Ovary (tissue), 10 donors: ENCODE measurements at places on chromosomes 13 and 19. TPM values are rescaled to one million over a fixed set of nuclear protein-coding genes. Genes with fewer than 3 reads are reported as not detected.

The PGLYRP1 gene
- total RNA-seq = not detected

The CLDN10 gene
- total RNA-seq = 2.0 TPM

The TMEM86B gene
- 2.6 TPM for total RNA-seq

The MEIOSIN gene
- not detected for total RNA-seq

The ZNF564 gene
- total RNA-seq = 21.8 TPM

The SLC17A7 gene
- total RNA-seq = 0.15 TPM

The MIR17HG gene
- 6.2 TPM for total RNA-seq

GRCh38 chr13:26587251-26587650 is 29.8 kb downstream of the WASF3 start:
- DNase-seq = no peak

GRCh38 chr13:30774214-30774730 is 38.9 kb downstream of the ALOX5AP start:
- no peak for DNase-seq

GRCh38 chr13:75963302-75963701 is 327.2 kb downstream of the LMO7 start:
- DNase-seq = no peak

GRCh38 chr19:38974624-38975213 is 823 bp downstream of the FBXO17 start:
- no peak for DNase-seq

DNA sequence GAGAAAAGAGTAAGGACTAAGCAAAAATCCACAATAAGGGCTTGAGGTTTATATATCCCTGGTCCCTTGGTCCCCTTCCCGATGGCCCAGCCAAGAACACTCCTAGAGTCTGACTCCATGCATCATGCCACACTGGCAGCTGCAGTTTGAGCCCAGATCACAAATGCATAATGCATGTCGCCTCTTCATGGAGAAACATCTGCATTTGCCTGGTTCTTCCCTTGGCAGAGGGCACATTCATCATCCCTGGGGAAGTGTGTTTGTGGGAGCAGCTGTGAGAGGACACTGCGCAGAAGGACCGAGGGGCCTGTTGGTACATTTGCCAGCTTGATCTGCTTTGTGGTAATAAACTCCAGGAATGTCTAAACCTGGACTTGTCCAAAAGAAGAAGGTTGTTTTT is 731.8 kb downstream of the FGF9 start:
- DNase-seq = no peak

GRCh38 chr19:10797078-10797477 is 38.9 kb downstream of the TMED1 start:
- DNase-seq = no peak

DNA sequence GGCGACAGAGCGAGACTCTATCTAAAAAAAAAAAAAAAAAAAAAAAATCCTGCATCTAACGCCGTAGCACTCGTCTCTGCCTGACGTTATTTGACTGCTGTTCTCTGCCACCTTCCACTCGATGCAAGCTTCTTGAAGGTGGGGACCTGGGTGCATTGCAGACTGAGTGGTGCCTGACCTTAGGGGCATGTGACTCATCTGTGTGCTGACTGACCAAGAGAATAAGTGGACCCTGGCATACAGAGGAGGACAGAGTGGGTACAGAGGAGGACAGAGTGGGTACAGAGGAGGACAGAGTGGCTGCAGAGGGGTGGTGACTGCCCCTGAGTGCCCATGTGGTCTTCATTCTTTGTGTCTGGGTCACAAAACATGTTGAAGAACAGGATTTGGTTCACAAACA is 7.6 kb downstream of the WTIP start:
- DNase-seq = no peak

DNA sequence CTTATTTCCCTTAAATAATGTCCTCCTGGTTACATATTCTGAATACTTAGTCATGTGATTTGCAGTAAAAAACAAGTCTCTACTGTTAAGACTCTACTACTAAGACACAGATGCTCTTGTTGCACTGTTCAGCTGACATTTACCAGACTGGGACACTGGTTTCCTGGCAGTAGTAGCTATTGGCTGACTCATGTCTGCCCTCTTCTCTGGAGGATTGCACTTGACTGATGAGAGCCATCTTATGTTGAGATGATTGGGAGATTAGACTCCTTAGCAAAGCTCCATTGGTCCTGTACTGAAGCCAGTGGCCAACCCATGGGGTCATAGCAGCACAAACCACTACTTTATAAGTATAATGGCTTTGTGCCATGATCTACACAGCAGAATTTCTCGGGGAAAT is 1672.6 kb upstream of the PCDH20 start:
- no peak for DNase-seq

- no peak for DNase-seq
Observed at GRCh38 chr13:21465710-21466160, 6.6 kb upstream of the ZDHHC20 start.

DNA sequence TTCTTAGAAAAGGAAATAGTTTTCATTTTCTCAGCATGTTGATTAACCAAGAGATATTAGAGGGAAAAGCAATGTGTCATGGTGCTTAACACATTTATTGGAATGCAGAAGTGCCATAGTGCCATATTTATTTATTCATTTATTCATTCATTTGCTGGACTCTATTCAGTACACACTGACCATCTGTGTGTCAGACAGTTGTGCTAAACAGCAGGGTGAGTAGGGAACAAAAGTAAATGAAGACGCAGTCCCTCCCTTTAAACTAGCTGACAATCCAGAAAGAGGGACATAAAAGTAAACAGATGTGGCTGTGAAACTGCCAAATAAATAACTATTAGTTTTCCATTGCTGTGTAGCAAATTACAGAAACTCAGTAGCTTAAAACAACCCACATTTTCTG is 323.7 kb downstream of the MTUS2 start:
- DNase-seq = no peak

- DNase-seq = no peak
Observed at GRCh38 chr13:36841391-36841790, 22.4 kb downstream of the RFXAP start.

- DNase-seq = no peak
Observed at GRCh38 chr19:13899912-13900584, 5.9 kb downstream of the BRME1 start.

GRCh38 chr19:5125797-5126497 is 157.0 kb downstream of the KDM4B start:
- DNase-seq = no peak

DNA sequence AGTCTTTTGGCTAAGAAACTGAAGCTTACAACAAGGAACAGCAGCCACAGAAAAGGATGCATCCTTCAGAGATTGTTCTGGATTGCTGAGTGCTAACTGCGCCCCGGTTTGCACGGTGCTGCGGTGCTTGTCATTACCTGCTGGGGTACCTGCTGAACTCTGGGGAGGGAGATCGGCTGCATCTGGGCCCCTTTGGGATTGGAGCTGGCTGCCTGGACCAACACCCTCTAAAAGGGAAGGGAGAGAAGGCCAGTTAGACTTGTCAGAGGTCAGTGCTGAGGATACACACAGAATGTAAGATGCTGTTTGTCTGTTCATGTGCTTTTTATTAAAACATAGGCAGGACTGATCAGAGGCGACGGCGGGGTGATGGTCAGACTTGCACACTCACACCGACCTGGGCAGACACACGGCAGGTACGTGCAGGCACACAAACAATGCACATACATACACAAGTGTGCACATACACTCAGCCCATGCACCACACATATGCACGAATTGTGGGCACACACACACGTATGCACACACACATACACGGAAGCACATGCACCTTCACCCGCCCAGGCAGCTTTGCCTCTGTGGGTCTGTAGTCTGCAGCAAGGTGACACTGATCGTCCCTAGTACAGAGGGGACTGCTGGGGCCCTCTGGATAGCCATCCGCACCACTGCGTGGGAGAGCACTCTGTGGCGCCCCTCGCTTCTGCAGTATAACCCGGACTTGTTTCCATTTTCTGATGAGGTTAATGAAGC is 66.1 kb downstream of the RFX2 start:
- no peak for DNase-seq

DNA sequence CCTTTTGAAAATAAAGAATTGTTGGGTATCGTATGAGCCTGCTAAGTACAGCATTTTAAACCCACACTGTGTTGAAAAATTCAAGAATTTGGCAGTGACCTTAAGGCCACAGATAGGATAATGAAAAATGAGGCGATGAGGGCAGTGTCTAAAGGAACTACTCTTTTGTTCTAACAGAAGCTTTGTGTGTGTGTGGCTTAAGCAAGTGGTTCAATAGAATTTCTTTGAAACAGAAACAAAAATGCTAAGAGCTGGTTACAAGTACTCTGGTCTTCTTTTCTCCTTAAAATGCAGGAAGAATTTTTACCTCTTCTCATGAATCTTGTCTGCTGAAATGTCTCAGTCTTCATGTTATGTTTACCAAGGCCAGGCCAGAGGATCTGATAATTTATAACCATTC is 279.5 kb downstream of the ZNF536 start:
- no peak for DNase-seq

DNA sequence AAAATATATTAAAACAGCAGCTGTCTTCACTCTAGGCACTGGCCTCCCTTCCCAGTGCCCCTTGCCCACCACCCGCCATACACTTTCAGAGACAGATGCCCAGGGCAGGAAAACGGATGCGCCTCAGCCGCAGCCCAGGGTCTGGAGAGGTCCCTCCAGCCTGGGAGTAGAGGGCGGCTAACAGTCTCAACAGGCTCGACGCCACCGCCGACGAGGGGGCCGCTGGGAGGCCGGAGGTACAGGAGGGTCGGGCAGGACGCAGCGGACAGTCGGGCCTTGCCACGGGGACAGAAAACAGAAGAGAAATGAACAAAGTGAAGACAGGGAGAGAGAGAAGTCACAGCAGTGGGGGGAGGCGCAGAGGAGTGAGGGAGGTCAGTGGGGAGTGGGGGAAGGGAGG is 27.1 kb downstream of the C19orf47 start:
- DNase-seq = no peak

DNA sequence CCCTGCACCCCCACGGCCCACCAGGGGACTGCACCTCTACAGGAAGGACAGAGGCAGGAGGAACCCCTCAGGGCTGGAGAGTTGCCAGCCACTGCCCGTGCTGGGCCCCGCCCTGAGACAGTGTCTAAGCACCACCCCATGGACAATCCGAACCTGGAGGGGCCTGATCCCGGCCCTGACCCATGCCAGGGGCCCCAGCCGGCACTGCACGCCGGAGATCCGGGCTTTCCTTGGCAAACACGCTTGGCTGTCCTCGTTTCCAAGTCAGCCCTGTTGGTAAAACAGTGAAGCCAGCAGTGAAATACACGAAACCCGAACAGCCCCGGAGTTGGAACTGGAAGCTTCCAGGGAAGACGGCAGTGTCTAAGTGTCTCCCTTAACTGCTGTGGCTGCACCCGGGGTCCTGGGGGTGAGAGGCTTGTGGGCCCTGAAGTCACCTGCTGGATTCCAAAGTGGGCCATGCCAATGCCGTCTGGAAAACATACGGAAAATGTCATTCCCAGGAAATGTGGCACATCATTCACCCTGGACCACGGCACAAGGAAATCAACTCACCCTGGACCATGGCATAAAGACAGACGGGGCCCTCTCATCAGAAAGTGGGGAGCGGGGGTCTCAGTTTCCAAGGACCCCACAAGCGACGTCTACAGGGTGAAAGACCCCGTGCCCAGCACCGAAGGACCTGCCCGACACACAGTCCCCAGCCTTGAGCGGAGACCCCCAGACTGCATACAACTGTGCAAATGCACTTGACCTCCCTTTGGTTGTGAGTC is 30.9 kb downstream of the RASA3 start:
- DNase-seq = peak; percentile 35

GRCh38 chr13:31742097-31742734 is 2.9 kb downstream of the RXFP2 start:
- peak; percentile 41 for DNase-seq

GRCh38 chr13:77545626-77546412 is 10.3 kb downstream of the SCEL start:
- no peak for DNase-seq

GRCh38 chr13:33178209-33178840 is 107.2 kb downstream of the STARD13 start:
- no peak for DNase-seq
